ENCODE measurements at places on chromosomes 1 and 21.
A peak's percentile ranks its signal among the peaks of the same experiment; 100 is the strongest.

- no peak for DNase-seq
These were observed 40.0 kb upstream of the RGS7 start for GRCh38 chr1:241396747-241397681.

GRCh38 chr1:201655910-201656309 is 117.0 kb downstream of the NAV1 start:
- no peak for DNase-seq

DNA sequence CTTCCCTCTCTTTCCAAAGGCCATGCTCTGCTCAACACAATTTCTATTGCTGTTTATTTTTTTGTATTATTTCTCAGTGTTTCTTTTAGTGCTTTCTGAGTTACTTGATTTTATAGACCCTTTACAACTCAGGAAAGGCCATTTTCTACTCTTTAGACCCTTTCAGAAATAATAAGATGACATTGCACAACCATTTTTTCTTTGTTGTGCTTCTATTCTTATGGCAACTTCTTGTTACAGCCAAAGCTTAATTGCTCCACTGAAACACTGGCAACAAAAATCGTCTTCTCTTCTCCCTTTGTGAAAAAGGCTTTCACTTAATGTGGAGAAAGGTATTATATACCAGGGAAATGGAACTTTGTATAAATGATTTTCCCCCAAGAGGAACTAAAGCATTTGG is 39.0 kb upstream of the SAMSN1 start:
- DNase-seq = no peak

- peak; percentile 85 for DNase-seq
These were observed 5.0 kb upstream of the CHI3L2 start for GRCh38 chr1:111222308-111223125.

- DNase-seq = no peak
These were observed 498.2 kb upstream of the BRINP3 start for GRCh38 chr1:190975827-190976226.

DNA sequence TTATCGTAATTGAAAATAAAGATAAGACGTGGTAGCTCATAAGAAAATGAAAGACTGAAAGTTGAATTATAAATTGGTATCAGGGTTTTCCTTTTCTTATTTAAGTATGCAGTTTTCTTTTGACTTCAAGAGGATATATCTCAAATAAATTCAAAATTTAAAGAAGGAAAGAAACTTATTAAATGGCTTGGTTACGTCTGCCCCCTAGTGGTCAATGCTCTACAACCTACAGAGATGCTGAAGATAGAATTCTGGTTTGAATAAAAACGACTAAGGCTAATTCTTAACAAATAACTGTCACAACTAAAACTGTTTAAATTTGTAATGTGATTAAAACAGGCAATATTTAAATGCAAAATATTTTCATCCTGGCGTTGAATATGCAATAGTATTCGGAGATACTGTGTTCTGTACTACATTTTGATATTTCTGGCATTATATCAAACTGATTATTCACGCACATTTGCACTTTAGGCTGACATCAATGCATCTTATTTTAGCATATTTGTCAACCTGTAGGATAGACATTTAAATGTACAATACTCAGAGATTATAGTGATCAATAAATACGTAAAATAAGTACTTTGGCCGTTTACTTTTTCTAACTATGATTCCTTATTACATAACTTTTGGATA is 26.8 kb downstream of the IFI44 start:
- DNase-seq = peak; percentile 19

- DNase-seq = no peak
These were observed 2.4 kb downstream of the PFKFB2 start for GRCh38 chr1:207055386-207056001.

DNA sequence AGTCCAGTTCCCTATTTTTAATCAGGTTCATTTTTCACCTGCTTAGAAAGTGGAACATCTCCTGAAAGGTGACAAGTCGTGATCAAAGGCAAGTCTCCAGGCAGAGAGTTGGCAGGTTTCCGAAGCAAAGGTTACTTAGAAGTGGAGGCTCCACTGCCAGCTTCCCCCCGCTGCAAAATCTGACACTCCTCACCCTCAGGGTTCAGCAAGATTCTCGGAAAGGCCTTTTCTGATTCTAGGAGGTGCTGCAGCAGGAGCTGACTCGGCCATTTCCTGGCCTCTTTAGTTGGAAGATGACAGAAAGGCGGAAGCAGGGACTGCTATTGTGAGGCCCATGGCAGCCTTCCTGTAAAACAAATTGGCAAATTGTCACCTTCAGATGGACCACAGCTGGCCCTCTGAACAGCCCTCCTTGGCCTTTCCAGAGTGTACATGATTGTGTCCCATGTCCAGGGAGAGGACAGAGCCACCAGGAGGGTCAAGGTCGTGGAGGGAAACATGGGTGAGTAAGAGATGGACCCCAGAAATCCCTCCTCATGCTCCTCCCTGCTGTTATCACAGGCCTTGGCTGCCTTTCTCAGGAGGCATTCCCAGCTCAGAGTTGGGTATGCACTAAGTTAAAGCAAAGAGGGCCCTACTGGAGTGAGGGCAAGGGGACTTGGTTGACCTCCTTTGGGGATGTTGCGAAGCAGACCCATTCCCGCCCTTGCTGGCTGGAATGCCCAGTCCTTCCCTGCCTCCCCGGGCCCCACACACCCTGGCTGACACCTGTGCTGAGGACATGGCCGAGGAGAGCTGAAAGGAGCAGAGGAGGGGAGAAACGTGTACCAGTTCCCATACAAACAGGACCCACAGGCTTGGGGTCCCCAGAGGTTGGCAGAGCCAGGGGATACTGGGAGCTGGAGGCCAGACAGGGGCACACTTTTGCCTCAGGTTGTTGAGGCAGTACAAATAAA is 115.5 kb upstream of the IRF2BP2 start:
- no peak for DNase-seq

DNA sequence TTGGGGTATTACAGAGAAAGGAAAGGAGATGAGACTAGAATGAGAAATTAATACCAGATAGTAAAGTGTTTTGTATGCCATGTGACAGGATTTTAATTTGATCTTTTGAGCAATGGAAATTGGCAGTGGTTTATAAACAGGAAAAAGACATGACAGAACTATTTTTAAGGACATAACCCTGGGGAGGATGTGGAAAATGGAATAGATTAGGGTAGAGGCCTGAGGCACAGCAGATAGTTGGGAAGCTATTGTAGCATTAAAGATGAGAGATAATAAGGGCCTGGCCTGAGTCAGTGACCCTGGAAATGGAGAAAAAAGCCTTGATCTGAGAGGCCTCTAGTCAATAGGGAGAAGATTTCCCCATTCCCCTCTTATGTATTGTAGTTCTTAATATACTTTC is 22.1 kb upstream of the KCNA3 start:
- no peak for DNase-seq

DNA sequence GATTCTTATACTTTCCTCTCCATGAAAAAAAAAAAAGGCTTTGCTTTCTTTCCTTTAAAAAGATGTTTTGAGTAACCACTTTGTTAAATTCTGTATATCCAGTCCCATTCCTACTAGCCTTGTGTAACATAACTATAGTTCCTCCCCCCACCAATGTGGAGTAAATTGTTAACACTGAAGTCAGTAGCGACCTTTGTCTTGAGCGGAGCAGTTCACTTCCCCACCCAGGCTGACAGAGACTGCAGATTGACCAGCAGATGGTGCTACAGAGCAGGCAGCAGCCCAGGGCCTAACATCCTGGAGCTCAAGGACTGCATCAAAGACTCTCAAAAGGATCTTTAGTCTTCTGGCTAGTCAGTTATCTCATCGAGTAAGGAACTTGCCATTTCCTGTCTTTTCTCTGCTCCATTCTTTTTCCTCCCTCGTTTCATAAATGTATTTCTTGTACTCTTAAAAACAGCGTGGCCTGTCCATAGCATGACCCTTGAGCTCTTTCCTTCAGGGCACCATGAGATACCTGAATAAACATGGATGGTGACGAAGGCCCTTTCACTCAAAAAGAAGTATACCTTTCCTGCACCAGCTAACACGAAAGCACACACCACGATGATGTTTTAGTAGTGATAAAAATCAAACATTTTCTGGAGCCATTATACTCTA is 503.5 kb upstream of the PKN2 start:
- DNase-seq = peak; percentile 49

DNA sequence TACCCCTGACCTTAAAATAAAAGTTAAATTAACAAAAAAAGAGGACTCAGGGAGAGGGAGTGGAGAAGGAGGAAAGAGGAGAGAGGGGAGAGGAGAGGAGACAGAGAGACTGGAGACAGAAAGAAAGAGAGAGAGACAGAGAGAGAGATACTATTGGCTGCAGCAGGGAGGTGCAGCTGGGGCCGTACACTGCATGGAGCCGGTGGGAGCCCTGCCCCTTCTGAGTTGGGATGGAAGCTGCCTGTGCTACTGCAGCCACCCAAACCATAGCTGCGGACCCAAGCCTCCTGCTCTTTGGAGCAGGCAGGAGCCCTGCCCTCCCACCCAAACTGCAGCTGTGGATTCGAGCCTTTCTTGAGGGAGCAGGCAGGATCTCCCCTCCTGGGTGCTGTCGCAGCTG is 32.7 kb upstream of the HP1BP3 start:
- no peak for DNase-seq

GRCh38 chr1:31336687-31337467 is 36.0 kb downstream of the FABP3 start:
- no peak for DNase-seq

DNA sequence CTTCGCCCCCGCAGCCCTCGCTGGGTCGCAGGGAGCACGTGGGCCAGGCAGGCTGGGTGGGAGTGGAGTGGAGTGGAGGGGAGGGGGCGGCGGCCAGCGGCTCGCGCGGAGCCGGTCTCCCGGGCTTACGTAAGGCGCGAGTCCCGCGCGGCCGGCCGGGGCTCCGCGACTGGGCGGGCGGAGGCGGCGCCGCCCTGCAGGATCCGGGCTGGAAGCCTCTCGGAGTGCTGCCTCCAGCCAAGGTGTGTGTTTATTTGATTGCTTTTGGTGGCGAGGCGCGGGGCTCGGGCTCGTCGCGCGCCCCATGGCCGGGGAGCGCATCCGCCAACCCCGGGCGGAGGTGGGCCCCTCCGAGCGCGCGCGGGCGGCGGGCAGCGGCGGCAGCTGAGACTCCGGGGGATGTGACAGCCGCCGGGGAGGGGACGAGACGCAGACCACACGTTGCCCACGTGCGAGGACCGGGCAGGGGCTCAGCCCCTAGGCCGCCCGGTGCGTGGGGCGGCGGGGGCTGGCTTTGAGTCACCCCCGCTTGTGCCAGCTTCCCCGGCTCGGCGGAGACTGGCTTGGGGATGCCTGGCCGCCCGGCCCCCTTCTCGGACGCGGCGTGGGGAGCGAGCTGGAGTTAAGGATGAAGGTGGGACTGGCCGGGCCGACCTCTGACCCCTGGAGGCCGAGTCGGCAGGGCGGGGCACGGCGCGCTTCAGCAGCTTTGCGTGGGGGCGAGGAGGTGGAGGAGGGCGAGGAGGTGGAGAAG is 402 bp upstream of the AK4 start:
- peak; percentile 13 for DNase-seq

DNA sequence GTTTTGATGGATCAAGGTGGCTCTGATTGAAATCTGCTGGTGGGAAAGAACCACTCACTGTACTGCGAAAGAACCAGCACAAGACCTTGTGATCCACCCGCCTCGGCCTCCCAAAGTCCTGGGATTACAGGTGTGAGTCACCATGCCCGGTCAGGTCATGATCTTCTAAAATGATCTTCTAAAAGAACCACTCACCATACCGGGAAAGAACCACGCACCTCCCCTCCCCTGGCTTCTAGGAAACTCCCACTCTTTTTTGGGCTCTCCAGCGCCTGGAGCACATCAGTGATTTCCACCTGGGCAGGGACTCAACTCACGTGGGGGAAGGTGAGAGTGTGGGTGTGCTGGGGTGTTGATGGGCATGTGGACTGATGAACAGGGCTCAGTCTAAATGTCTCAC is 7.9 kb upstream of the RAB7B start:
- no peak for DNase-seq

GRCh38 chr1:210291081-210291764 is 37.5 kb upstream of the HHAT start:
- no peak for DNase-seq

DNA sequence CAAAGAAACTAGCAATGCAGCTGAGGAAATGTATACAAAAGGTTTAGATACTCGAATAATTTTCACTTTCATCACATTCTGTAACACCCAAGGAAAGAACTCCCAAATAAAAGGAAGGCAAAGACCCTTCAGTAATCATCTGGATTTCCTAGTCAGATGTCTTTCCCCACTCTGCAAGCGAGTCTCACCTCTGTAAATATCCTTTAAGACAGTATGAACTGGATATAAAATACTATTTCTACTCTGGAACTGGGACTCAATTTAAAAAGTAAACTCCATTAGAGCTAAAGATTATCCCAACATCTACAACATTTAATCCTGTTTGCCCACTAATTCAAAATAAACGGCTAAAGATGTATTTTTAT is 27.0 kb downstream of the C2CD2 start:
- no peak for DNase-seq

GRCh38 chr1:206411321-206411720 is 59.0 kb upstream of the IKBKE start:
- no peak for DNase-seq

- no peak for DNase-seq
These were observed 20.0 kb downstream of the HDAC1 start for GRCh38 chr1:32311709-32312393.

DNA sequence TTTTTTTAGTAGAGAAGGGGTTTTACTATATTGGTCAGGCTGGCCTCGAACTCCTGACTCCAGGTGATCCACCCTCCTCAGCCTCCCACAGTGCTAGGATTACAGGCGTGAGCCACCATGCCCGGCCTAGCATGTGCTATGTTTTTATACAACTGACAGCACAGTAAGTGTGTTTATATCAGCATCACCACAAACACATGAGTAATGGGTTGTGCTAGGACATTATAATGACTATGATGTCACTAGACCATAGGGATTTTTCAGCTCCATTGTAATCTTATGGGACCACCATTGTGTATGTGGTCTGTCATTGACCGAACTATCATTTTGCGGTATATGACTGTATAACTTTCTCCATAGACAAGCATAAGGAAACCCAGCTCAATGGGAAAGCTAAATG is 6.3 kb downstream of the LEFTY2 start:
- no peak for DNase-seq

- DNase-seq = no peak
These were observed 8.5 kb upstream of the SLC35D1 start for GRCh38 chr1:67062412-67062811.
